ENCODE measurements at places on chromosomes 16 and 17. TPM values are rescaled to one million over a fixed set of nuclear protein-coding genes. Genes with fewer than 3 reads are reported as not detected.

HBM gene
- not detected for total RNA-seq

KRT33B gene
- not detected for total RNA-seq

BICDL2 gene
- 3.1 TPM for total RNA-seq

- no peak overlapping the region for H3K27ac ChIP-seq
- peaks cover 63% of the 10 kb centered on the region for H3K36me3 ChIP-seq
- no peak for ATAC-seq
- H3K4me1 ChIP-seq = peaks cover 9% of the 10 kb centered on the region
Observed at GRCh38 chr17:82914375-82914774, 74.6 kb upstream of the ZNF750 start.

DNA sequence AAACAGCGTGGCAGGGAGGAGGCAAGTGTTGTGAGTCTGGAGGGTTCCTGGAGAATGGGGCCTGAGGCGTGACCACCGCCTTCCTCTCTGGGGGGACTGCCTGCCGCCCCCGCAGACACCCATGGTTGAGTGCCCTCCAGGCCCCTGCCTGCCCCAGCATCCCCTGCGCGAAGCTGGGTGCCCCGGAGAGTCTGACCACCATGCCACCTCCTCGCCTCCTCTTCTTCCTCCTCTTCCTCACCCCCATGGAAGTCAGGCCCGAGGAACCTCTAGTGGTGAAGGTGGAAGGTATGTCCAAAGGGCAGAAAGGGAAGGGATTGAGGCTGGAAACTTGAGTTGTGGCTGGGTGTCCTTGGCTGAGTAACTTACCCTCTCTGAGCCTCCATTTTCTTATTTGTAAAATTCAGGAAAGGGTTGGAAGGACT lies at the start of gene CD19:
Gene CD19, plus strand, starts transcription at position 171 of the 425 bp plus-strand sequence. Its CDS starts 30 bp downstream, at position 201.
- H3K4me3 ChIP-seq = no peak within 1 kb of the TSS
- no peaks in the 10 kb centered on the region for H3K4me1 ChIP-seq
- ATAC-seq = no peak
- H3K27me3 ChIP-seq = peaks cover 7% of the 10 kb centered on the region
- H3K36me3 ChIP-seq = no peaks in the 10 kb centered on the region

DNA sequence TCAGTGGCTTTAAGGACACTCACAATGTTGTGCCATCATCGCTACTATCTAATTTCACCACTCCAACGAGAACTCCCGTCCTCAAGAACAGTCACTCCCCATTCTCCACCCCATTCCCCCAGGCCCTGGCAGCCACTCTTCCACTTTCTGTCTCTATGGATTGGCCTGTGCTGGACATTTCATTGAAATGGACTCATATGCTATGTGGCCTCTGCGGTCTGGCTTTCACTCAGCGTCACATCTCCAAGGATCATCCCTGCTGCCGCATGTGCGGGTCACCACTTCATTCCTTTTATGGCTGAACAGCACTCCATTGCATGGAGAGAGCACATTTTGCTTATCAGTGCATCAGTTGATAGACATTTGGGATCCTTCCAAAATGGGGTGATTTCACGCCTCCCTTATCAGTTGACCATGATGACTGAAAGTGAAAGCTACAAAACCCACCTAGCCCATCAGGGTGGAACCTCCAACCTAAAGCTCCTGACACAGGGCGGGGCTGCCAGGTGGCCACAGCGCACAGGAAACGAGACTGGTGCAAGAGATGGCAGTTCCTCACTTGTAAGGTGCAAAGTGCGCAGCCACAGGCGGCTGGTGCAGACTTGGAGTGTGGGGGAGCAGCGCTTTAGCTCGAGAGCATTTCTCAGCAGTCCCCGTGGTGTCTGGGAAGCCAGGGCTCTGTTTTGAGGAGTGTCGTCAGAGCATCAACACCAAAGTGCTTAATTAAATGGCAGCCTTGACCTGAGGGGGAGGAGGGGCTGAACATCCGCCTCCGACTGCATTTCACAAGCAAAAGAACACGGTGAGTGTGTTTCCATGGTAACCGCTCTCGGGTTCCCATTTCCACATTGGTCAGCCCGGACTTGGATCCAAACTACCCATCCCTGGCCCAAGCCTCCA lies 23.8 kb downstream of the COTL1 start:
- no peaks in the 10 kb centered on the region for H3K27me3 ChIP-seq
- peaks cover 6% of the 10 kb centered on the region for H3K36me3 ChIP-seq
- no peak overlapping the region for H3K4me3 ChIP-seq
- no peak overlapping the region for H3K27ac ChIP-seq
- no peak for ATAC-seq

DNA sequence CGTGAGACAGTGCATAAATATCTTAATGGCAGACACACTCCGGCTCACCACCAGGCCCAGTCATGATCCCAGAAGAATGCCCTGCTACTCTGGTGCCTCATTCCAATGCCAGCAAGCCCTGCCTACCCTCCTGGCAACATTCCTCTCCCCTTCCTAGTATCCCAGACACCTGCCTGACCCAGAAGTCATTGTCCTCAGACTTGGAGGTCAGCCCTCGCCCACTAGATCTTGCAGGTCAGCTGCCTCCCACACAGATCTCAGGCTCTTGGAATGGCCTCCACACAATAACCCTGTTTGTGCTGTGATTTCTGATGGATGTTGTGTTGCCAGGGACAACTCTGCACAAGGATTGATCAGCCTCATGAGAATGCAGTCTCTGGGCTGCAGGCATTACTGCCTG lies 1.8 kb upstream of the TEX2 start:
- no peaks in the 10 kb centered on the region for H3K27me3 ChIP-seq
- H3K4me1 ChIP-seq = peaks cover 10% of the 10 kb centered on the region
- no peak for ATAC-seq
- no peak overlapping the region for H3K27ac ChIP-seq
- no peak overlapping the region for H3K4me3 ChIP-seq

DNA sequence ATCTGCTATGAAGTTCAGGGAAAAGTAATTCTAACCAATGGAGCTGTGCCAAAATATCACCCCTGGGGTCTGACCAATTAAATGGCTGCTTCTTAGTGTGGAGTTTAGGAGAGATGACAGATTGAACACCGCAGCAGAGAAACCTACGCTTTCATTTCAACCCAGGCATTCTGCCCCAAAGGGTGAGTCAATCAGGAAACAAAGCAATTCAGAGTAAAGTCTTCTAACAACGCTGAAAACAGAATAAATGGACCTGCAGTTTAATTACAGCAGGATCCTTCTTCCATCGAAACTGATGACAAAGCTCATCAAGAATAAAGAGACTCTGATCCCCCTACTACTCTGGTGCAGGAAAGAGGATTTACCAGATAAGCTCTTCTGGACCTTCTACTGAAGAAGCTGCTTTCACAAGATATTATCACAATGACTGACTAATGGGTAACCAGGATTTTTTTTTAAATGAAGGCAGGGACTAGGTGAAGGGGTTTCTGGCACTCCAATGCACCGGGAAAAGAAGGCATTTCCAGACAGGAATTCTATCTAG lies 16.7 kb downstream of the RFFL start:
- no peak overlapping the region for H3K27ac ChIP-seq
- no peaks in the 10 kb centered on the region for H3K27me3 ChIP-seq
- H3K4me1 ChIP-seq = no peaks in the 10 kb centered on the region
- ATAC-seq = no peak

Measured in gastroesophageal sphincter (tissue), 4 donors.